ENCODE measurements at places on chromosomes 7 and 10.

DNA sequence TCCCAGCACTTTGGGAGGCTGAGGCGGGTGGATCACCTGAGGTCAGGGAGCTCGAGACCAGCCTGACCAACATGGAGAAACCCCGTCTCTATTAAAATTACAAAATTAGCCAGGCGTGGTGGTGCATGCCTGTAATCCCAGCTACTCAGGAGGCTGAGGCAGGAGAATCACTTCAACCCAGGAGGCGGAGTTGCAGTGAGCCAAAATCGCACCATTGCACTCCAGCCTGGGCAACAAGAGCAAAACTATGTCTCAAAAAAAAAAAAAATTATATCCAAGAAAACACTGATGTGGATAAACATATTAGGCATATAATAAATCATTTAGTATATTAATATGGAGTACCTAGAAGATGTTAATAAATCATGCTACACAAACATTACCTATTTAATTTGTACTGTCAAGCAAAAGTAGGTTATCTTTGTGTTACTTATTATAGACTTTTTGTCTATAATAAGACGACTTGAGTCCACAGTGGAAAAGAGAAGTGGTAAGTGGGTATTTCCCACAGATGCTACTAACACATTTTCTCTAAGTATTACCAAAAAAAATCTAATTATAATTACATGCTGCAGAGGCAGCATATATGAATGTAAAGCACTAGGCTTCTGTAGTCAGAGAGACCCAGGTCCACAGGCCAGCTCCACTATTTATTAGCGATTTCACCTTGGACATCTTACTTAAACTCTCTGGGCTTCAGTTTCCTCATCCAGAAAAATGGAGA lies 34.5 kb downstream of the DNMBP start:
- DNase-seq = no peak

DNA sequence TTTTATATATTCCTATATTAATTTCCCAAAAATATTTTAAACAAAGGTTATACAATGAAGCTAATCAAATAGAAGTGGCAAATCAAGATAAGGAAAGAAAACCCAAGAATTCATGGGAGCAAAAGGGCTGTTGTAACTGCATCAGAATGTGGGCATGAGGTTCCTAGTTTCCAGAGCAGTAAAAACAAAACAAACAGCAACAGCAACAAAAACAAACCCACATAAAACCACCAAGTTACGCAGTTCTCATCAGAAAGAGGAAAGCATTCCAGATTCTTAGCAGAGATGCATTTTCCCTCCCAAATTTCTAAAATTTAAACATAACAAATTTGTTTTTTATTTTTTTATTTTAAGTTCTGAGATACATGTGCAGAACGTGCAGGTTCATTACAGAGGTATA lies 34.8 kb upstream of the MSMB start:
- no peak for DNase-seq

- DNase-seq = no peak
Measured at GRCh38 chr7:134024739-134025138, 102.4 kb upstream of the LRGUK start.

- DNase-seq = no peak
Measured at GRCh38 chr10:87864496-87865059, 1.2 kb downstream of the PTEN start.

- no peak for DNase-seq
Measured at GRCh38 chr7:3691478-3692158, 390.6 kb downstream of the SDK1 start.

DNA sequence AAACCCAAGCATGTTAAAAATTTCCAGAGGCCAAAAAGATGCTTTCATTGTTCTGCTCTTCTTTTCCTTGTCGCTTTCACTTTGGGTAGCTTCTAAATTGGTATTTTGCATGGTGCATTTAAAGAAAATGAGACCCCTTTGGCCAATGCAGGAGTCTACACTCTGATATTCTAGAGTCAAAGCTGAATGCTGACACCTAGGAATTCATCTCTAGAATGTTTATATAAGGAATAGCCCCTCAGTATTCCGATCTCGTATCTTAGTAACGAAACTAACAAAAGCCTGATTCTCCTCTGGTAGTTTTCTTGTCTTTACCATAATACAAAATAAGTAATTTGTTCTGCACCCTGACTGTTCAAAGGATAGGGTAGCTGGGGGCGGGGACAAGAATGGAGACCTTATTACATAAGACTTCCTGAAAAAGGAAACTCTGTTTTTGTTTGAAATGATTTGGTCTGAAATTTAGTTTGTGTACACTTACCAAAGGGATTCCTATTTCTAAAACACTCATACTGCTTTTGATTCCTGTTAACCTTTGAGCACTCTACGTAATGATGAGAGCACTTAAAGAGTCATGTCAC lies 17.1 kb downstream of the IKZF1 start:
- no peak for DNase-seq

- DNase-seq = no peak
Measured at GRCh38 chr7:63789378-63790176, 209.1 kb upstream of the ZNF722 start.

GRCh38 chr7:104206841-104207240 lies 972 bp downstream of the ORC5 start:
- DNase-seq = no peak

DNA sequence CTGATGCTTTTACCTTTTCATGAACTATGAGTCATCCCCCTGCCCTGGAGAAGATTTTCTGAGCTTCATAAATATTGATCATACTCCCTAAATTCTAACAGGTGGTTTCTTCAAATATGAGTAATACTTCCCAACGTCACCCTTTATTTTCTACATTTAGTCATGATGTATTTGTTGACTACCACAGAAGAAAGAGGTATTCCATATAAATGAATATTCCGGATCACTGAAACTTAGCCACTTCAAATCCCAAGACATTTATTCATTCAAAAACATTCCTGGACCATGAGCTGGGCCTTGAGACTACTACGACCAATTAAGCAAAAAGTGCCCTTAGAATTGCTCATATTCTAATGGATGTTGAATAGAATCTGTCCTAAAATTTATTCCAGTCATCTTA lies 395.8 kb upstream of the NPVF start:
- no peak for DNase-seq

DNA sequence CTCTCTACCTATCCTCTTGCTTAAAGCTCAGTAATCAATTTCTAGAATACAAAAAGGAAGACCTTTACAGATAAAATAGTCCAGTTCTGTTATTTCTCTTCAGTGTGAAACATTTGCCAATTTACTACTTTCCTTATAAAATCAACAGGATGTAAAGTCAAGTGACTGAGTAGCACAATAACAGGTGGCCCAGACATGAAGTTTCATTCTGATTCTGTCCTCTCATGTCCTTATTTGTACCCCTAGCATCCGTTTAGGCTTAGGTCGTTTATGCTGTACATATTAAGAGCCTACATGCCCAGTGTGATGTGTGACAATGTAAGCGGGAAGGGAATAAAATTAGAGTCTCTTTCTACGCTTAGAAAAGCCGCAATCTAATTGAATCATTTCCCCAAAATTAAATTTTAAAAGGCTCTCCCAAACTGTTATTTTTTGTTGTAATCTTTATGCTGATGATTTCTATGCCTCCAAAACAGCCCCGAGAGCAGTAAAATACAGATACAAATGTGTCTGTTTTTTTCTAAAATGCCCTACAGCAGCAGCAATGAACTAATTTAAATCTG lies 29.1 kb downstream of the EPC1 start:
- no peak for DNase-seq

DNA sequence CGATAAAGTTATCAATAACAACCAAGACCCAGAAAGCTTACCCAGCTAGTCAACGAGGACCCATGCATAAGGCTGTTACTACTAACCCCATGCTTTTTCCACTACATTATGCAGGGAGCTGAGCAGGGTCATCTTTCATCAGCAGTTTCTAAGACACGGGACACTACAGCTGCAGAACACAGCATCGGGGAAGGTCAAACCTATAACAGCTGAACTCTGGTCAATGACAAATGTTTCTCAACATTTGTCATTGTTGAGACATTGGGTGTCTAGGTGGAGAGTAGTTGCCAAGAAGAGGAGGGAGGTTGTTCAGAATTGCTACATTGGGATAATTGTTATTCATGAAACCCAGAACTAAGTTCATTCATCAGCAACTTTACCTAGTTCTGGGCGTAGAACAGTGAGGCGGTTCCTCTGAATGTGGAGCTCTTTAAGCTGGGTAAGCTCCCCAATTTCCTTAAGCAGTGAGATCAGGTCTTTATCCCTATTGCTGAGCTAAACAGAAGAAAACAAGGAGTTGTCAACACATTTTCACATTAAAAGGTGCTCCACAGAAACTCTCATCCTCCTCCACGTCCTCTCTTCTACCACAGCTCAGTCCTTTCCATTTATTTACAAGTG lies 105.6 kb downstream of the ZNF22 start:
- no peak for DNase-seq

DNA sequence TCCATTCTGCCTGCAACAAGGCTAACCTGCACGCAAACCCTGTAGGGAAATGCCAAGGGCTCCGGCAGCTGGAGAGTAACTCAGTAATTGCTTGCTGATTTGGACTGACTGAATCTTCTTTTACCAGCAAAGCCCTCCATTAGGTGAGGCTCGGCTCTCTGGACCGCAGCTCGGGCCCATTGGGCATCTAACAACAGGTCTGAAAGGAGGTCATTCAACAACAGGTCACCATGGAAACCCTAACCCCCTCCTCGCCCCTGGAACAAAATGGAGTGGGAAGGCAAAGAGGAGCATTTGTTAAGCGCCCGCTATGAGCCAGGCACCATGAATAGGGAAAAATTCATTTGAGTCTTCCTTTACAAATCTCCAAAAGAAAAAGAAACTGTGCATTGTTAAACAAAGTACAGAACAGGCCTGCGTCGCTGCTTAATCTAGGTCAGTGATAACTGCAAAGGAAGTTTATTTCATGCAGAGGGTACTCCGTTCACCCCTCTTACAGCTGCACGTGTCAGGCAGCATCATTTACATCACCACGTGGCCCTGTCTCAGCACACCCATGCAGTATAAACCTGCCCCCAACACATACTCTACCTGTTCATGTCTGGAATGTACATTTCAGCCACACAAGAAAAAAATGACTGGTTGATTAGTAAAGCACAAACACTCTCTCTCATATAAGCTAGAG lies 248.8 kb upstream of the NEBL start:
- no peak for DNase-seq

DNA sequence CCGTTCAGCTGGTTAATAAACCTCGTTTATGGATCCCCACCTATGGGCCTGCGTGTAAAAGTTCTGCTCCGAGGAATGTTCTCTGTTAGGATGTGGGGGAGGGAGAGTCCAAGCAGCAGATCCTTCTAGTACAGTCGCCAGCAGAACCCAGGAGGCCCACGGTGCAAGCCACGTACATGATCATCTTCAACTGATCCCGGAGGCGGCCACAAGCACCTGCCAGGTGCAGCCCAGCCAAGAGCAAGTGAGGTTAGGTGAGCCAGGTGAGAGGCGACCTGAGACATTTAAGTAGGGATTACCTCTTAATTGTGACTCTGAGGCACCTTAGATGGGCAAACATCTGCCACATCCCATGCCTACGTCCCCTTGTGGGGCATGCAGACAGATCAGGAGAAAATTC lies 18.0 kb upstream of the FGFR2 start:
- DNase-seq = no peak

- no peak for DNase-seq
Measured at GRCh38 chr7:44216521-44217222, 15.9 kb downstream of the YKT6 start.

- DNase-seq = no peak
Measured at GRCh38 chr10:132867801-132868644, 74.3 kb downstream of the CFAP46 start.

- DNase-seq = no peak
Measured at GRCh38 chr7:137850972-137851945, 4.5 kb upstream of the DGKI start.

GRCh38 chr10:78398382-78398781 lies 364.7 kb downstream of the RPS24 start:
- DNase-seq = no peak

GRCh38 chr10:35545878-35546590 lies 59.1 kb upstream of the GJD4 start:
- no peak for DNase-seq

GRCh38 chr7:147376192-147376591 lies 1214.4 kb upstream of the C7orf33 start:
- no peak for DNase-seq

- no peak for DNase-seq
Measured at GRCh38 chr7:133117452-133117851, 35.6 kb upstream of the CHCHD3 start.

- DNase-seq = peak; percentile 40
Measured at GRCh38 chr7:92809760-92810573, 26.4 kb downstream of the CDK6 start.

- DNase-seq = no peak
Measured at GRCh38 chr10:108424656-108425055, 1260.2 kb upstream of the SORCS1 start.

DNA sequence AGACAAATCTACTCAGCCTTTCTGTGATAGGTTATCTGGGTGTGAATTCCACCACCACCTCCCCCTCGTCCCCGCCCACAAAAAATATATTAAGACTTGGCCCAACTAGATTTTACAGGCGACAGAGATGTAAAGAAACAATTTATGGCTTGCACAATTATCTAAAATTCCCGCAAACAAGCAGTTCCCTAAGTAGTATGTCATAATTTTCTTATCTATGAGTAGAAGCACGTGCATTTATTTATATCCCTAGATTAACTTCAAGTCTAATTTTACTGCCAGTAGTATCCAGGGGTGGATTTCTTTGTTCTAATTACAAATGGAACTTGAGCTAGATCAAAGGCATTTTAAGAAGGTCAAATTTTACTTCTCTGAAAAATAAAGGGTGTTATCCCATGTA lies 1.7 kb downstream of the TSPAN12 start:
- DNase-seq = no peak

- no peak for DNase-seq
Measured at GRCh38 chr7:35900651-35901050, 99.8 kb downstream of the SEPTIN7 start.

GRCh38 chr7:231030-231857 lies 38.9 kb downstream of the FAM20C start:
- DNase-seq = no peak

DNA sequence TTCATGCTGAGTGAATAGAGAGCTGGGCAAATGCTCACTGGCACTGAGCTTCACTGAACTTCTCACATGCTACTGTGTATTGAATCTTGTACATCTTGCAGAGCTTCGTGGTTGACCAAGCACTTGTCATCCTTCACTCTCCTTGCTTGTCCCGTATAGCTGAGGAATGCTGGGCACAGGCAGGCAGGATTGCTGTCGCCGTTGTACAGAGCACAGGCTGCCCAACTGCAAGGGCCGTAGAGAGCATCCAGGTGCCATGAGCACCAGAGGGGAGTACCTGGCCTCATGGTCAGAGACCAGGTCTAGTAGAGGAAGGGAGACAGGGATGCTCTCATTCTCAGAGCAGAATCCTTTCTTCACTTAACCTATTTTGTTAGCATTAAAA lies 99.8 kb upstream of the RET start:
- DNase-seq = no peak

- DNase-seq = no peak
Measured at GRCh38 chr10:63637901-63638327, 116.7 kb downstream of the REEP3 start.

GRCh38 chr10:10878963-10879362 lies 138.7 kb upstream of the CELF2 start:
- DNase-seq = no peak

GRCh38 chr7:25358926-25359325 lies 130.6 kb upstream of the NPVF start:
- no peak for DNase-seq

- DNase-seq = no peak
Measured at GRCh38 chr10:11280187-11280932, 262.7 kb downstream of the CELF2 start.
